Stimulated activated CD4-positive, alpha-beta T cell treated with anti-CD3 and anti-CD28 coated beads, Interleukin-4, amount 100 ng/mL, for 1 hour (primary cell): ENCODE measurements at places on chromosomes 16 and 17.

DNA sequence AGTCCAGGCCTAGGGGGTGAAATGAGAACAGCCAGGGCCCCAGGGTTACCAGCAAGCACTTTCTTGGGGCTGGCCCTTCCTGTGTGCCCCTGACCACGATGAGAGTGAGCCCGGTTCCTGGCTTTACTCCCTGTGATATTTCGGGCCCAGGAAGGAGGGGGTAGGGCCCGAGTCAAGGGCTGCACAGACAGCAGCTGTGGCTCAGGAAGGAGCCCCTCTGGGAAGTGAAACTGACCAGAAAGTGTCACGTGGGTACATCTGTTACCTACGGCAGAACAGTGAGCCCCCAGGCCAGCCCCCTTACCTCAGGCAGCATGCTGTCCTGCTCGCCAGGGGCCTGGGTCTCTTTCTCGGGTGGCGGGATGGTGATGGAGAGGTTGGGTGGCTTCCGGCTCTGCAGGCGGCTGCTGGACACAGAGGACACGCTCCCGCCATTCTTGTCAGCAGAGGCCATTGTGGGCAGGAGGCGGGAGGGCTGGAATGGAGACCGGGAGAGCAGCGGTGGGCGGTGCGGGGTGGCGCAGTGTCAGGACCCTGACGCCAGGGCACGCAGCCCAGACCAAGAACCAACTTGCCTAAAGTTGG is 13.8 kb downstream of the AANAT start:
- no peak for DNase-seq

- DNase-seq, result peak; percentile 46
Observed at GRCh38 chr17:43880420-43880991, 26.8 kb downstream of the MPP2 start.

GRCh38 chr17:36133602-36134236 is 30.1 kb downstream of the CCL4 start:
- DNase-seq, result no peak

- DNase-seq, result no peak
Observed at GRCh38 chr17:15957206-15957605, 12.3 kb downstream of the ADORA2B start.

DNA sequence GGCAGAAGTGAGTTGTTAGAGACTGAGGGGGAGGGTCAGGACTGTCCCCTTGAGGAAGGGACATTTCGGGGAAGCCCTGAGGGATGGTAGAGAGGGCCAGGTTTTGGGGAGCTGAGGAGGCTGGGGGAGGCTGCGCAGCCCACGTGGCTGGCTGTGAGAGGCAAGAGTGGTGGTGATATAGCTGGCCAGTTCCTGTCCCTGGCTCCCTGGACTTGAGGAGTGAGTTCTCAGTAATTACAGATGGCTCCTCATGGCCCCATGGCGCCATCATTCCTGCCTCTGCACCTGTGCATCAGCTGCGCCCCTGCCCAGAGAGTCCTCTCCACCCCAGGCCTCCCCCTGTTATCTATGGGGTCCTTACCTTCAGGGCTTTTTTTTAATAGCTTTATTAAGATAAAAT is 30.3 kb downstream of the MPRIP start:
- DNase-seq, result no peak

DNA sequence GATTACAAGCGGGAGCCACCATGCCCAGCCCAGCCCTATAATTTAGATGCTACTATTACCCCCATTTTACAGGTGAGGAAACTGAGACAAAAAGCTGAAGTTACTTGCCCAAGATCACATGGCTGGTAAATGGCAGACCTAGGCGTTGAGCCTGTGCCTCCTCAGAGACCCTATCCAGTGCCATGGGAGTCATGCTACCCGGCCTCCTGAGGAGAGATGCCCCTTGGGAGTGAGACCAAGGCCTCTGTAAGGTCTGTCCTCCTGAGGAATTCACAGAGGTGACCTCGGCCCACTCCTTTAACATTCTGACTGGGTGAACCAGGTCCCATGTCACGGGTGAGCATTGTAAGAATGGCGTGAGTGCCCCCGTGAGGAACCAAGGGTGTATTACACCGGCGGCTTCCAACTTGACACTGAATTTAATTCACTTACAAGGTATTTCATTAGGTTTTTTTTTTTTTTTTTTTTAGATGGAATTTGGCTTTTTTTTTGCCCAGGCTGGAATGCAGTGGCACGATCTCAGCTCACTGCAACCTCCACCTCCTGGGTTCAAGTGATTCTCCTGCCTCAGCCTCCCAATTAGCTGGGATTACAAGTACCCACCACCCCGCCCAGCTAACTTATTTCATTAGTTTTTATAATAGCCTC is 95.7 kb downstream of the ABCC6 start:
- peak; percentile 62 for DNase-seq

DNA sequence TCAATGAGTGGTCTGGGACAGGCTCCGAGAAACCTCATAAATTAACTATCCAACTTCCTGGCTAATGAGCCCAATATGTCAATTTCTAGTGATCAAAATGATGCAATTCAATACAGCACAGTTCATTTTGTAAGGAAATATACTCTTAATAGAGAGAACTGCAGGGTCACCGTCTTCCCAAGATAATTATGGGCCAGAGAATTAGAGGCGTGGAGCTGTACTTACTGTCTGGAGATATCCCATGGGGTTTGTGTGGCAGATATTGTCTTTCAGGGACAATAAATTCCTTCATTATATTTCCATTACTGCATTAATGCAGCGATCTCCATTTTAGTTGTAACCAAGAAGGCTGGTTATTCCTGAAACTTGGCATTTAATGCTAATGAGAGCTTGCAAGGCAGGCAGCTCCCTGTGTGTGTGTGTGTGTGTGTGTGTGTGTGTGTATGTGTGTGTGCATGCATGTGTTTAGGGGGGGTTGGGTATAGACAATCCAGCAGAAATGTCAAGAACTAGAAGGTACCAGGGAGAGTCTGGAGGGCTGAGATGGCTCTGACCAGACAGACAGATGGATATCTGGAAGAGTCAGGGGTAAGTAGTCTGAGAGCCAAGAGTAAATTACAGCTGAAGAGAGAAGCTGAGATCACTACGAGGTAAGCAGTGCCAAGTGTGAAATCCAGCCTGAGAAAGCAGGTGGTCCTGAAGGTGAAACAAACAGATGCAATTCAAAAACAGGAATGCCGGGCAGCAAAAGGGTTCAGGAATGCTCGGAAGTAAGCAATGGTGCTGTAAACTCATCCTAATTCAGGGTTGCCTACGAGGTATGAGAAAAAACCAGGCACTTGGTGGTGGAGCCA is 393.0 kb downstream of the CA10 start:
- DNase-seq, result no peak

DNA sequence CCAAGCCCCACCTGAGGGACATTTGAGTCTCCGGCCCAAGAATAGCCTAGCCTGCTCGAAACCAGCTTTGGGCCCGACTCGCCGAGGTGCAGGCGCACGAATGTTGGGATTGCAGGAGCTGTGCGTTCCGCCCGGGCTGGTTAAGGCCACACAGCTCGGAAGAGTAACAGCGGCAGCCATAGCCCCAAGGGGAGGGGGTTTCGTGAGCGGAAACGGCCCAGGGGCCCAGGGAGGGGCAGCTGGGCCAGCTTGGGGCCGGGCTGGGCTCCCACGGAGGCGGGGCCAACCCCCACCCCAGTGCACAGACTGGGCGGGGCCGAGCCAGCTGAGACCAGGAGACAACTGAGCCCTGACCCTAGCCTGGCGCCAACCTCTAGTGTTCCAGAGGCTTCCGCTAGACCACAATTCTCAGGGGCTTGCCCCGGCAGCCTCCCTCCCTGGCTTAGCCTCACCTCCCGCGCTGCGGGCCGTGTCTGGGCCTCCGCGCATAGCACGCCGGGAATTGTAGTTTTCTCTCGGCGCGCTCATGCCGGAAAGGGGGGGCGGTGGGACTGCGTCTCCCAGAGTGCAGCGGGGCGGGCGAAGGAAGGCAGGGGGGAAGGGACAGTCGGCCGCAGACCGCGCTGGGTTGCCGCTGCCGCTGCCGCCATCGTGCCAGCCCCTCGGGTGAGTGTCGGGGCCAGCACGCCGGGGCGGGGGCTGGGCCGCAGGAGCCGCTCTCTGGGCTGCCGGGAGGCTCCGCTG is at the start of gene NUTF2:
TSS of gene NUTF2 (plus strand) at position 614 of the 744 bp plus-strand sequence. CDS start 18,198 bp downstream, outside the sequence.
- DNase-seq, result peak; percentile 95

DNA sequence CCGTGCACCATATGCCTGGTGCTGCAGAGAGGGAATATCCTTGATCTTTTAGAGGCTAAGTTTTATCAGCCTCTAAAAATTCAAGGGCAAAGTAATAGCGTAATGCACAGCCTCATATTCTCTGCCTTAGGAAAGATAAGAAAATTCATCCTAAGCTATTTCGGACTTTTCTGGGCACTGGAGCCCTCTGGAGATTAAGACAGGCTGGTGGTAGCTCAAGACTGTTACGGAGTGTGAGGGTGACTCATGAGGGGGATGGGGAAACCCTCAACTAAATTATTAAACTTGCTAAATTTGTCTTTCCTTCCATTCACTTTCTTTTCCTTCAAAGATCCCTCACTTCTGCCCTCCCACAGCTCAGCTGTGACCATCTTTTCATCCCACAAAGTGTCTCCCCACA is 73.3 kb downstream of the RPH3AL start:
- no peak for DNase-seq
